NCI-H1105 treated with DMSO at 0.1 percent for 48 hours (cell line): ENCODE measurements at places on chromosomes 12 and 14.

DNA sequence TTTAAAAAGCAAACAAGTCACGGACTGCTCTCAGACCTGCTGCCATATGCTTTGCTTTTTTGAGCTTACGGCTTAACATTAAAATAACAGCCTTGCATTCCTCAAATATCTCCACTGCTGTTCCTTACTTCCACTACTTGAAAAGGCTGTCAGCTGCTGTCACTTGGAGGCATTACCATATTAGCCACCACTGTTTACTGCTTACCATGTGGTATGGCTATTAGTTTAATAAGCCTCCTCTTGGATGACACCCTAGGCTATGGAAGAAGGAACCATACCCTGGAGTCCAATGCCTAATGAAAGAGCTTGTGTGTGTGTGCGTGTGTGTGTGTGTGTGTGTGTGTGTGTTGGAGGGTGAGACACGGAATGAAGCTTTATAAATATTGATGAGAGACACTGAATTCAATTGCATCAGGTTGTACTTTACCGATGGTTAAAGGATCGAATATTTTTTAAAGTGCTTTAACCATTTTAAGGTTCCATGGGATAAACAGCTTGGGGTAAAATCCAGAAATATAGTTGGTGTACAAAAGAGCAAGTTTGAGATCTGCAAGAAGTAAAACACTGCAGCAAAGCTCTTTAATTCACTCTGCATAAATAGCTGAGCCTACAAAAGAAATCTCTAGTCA, 174.5 kb downstream of the TTC7B start:
- no peak for DNase-seq

- peak; percentile 17 for DNase-seq
Measured at GRCh38 chr12:27424631-27425230, 21.8 kb upstream of the SMCO2 start.

DNA sequence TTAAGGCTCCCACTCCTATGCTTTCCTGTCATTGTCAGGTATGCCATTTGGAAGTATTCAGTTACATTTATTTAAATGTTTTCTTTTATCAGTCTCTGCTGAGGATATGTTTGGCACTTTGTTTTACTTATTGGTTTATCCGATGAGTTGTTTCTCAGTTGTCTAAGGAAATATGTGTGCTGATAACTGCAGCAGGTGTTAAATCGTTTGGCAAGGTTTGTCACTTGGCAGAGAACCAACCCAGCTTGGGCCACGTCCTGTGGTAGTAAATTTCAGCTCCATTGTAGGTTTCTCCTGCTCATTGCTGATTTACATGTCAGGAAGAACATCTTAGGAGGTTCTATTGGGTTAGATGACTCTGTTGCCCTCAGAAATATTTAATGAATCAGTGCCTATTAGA, 22.0 kb upstream of the MGST1 start:
- peak; percentile 88 for DNase-seq

- peak; percentile 91 for DNase-seq
Measured at GRCh38 chr12:108950991-108951739, 69.7 kb downstream of the SVOP start.

DNA sequence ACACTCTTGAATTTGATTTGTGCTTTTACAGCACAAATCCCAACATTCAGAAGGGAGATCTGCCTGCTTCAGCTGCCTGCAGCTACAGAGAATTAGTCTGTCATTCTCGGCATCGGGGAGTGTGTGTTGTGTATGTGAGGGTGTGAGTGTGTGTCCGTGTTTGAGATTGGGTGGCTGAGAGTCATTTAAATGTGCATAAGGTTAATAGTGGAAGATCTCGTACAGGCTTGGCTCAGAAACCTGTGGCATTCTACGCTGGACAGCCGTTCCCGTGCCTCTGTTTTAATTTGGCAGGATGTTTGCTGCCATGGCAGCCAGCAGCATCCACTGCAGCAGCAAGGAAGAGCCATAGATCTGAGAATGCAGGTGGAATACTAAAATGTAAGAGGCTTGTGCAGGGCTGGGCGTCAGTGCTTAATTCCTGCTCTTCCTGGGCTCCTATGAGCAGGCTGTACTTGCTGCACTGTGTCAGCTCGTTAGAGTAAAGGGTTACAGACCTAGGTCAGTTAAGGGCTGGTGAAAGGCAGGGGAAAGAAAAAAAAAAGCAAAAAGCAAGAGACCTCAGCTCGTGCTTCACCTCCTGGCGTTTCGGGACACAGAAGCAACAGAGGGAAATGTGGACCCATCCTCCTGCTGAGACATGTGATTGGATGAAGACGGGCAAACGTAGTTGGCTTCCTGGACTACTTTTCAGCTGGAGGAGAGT, 205.4 kb downstream of the NAV3 start:
- DNase-seq, result peak; percentile 11

DNA sequence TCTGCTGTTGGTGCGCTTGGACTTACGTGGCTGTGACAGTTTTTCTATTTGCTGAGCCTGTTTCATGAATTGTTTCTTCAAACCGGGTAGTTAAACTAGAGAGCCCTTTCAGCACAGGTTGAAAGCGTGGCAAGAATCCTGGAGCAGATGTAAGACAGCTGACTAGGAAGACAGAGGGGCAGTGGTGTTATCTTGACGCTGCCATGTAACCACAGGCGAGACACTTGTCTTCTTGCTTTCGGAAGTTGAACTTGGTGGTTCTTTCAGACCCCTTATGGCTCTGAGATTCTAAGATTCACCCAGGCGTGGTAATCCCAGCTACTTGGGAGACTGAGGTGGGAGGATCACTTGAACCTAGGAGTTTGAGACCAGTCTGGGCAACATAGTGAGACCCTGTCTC, 4.3 kb downstream of the EMP1 start:
- no peak for DNase-seq

GRCh38 chr12:12891080-12891880, at the start of gene GPRC5A:
Gene GPRC5A (plus strand): TSS chr12:12891562. CDS start chr12:12908250, 16,688 bp downstream.
- DNase-seq, result peak; percentile 46
